ENCODE measurements at places on chromosomes 3 and 15. TPM values are rescaled to one million over a fixed set of nuclear protein-coding genes. Genes with fewer than 3 reads are reported as not detected.

The HEG1 gene
- total RNA-seq, result 282 TPM

The ENTPD3 gene
- total RNA-seq, result 0.14 TPM

The ATP13A5 gene
- not detected for total RNA-seq

The WNT5A gene
- total RNA-seq, result 77.3 TPM

The ANKUB1 gene
- total RNA-seq, result not detected

The CCDC54 gene
- not detected for total RNA-seq

The MRAS gene
- total RNA-seq, result 76.3 TPM

The THRB gene
- not detected for total RNA-seq

The CADPS gene
- total RNA-seq, result 16.9 TPM

The PIGX gene
- total RNA-seq, result 23.0 TPM

The A4GNT gene
- not detected for total RNA-seq

The GRM2 gene
- 0.09 TPM for total RNA-seq

The OIP5 gene
- 0.59 TPM for total RNA-seq

The GNAT1 gene
- not detected for total RNA-seq

The PODXL2 gene
- total RNA-seq, result 10.9 TPM

The BMF gene
- total RNA-seq, result 0.14 TPM

The EDEM1 gene
- 38.3 TPM for total RNA-seq

The THAP10 gene
- 0.89 TPM for total RNA-seq

Data from smooth muscle cell of the umbilical artery (primary cell).